ENCODE measurements at places on chromosomes 12 and 14.
A peak's percentile ranks its signal among the peaks of the same experiment; 100 is the strongest.

DNA sequence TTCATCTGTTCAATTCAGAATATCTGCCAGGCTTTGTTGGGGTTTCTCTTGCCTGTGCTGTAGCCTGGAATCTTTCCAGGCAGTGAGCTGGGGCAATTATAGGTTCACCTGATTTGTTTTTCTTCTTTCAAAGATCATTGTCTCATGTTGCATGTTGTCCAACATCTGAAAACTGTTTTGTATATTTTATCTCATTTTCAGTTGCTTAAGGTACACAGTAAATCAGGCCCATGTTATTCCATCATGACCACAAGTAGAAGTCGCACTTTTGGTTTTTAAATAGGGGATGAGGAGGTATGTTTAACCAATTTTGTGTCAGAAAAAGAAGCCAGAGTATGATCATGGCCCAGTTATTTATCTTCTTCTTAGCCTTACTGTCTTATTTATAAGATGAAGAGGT lies 24.9 kb upstream of the FUT8 start:
- no peaks in the 10 kb centered on the region for H3K36me3 ChIP-seq
- no peaks in the 10 kb centered on the region for H3K27me3 ChIP-seq
- H3K27ac ChIP-seq = no peak overlapping the region
- DNase-seq = no peak

DNA sequence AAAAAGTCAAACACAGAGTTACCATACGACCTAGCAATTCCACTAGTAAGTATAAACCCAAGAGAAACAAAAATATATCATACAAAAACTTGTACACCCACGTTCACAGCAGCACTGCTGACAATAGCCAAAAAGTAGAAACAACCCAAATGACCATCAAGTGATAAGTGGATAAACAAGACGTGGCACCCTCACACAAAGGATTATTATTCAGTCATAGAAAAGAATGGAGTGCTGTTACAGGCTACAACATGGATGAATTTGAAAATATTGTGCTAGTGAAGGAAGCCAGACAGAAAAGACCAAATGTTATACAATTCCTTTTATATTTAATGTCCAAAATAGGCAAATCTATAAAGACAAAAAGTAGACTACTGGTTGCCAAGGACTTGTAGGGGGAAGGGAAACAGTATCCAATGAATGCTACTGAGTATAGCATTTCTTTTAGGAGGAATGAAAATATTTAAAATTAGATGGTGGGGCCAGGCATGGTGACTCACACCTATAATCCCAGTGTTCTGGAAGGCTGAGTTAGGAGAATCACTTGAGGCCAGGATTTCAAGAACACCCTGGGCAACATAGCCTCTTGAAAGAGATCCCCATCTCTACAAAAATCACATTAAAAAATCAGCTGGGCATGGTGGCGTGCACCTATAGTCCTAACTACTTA lies 41.9 kb downstream of the SPTLC2 start:
- no peak for DNase-seq
- peaks cover 7% of the 10 kb centered on the region for H3K4me1 ChIP-seq
- H3K27ac ChIP-seq = no peak overlapping the region
- H3K4me3 ChIP-seq = no peak overlapping the region

DNA sequence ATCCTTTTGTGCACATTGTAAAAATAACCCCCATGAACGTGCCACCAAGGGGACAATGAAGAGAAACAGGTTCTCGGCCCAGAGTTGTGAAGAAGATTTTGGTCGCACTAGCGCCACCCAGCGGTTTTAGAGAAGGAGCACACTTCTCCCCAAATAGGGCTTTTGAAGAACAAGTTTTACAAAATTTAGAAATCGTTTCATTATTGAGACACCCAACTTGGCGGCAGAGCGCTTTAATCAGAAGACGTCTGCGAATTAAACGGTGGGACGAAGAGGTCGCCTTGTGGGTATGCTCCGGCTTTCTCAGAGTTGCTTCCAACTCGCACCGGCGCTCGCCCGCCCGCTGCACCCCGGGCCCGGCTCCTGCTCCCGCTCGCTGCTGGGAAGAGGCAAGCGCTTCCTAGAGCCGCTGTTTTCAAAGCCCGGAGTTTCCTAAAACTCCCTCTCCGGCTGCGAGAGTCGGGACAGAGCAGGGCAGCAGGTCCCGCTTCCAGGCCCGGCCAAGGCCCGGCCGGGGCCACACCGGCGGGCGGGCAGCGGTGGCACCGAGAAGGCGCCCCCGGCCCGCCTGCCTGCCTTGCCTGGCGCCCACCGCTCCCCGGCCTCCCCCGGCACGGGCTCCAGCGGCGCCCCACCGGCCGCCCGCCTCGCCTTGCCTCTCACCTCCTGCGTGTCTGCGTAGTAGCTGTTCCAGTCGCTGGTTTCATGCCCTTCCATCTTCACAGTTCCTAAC lies 645 bp downstream of the FOXA1 start:
- DNase-seq = no peak
- H3K27ac ChIP-seq = peak overlapping the region; percentile 60
- peaks cover 43% of the 10 kb centered on the region for H3K4me1 ChIP-seq

GRCh38 chr12:104602406-104602805 lies 145.7 kb downstream of the CHST11 start:
- peaks cover 47% of the 10 kb centered on the region for H3K4me1 ChIP-seq
- peak overlapping the region; percentile 56 for H3K27ac ChIP-seq
- no peak overlapping the region for H3K4me3 ChIP-seq
- H3K27me3 ChIP-seq = no peaks in the 10 kb centered on the region

GRCh38 chr14:96502621-96503305 lies 581 bp downstream of the PAPOLA start:
- peak overlapping the region; percentile 98 for H3K27ac ChIP-seq
- H3K36me3 ChIP-seq = no peaks in the 10 kb centered on the region
- no peaks in the 10 kb centered on the region for H3K27me3 ChIP-seq
- H3K4me1 ChIP-seq = peaks cover 38% of the 10 kb centered on the region

GRCh38 chr14:74562515-74563232 lies 49.4 kb downstream of the LTBP2 start:
- no peaks in the 10 kb centered on the region for H3K36me3 ChIP-seq
- no peaks in the 10 kb centered on the region for H3K27me3 ChIP-seq
- peaks cover 40% of the 10 kb centered on the region for H3K4me1 ChIP-seq
- peak overlapping the region; percentile 32 for H3K27ac ChIP-seq

GRCh38 chr12:122963941-122964265 lies 2.4 kb downstream of the ABCB9 start:
- H3K27ac ChIP-seq = no peak overlapping the region
- H3K36me3 ChIP-seq = no peaks in the 10 kb centered on the region
- no peak for DNase-seq
- peaks cover 36% of the 10 kb centered on the region for H3K4me1 ChIP-seq
- H3K4me3 ChIP-seq = no peak overlapping the region

- no peaks in the 10 kb centered on the region for H3K27me3 ChIP-seq
- no peak overlapping the region for H3K4me3 ChIP-seq
- no peaks in the 10 kb centered on the region for H3K4me1 ChIP-seq
- no peak overlapping the region for H3K27ac ChIP-seq
Measured at GRCh38 chr12:22924391-22924790, 299.4 kb downstream of the ETNK1 start.

GRCh38 chr12:11228296-11228879 lies 41.1 kb downstream of the PRB3 start:
- H3K27ac ChIP-seq = no peak overlapping the region
- H3K4me1 ChIP-seq = no peaks in the 10 kb centered on the region
- DNase-seq = no peak
- H3K4me3 ChIP-seq = no peak overlapping the region
- H3K27me3 ChIP-seq = no peaks in the 10 kb centered on the region

- no peak overlapping the region for H3K27ac ChIP-seq
- DNase-seq = no peak
- no peaks in the 10 kb centered on the region for H3K4me1 ChIP-seq
- no peaks in the 10 kb centered on the region for H3K36me3 ChIP-seq
Measured at GRCh38 chr12:68771223-68771925, 25.4 kb downstream of the SLC35E3 start.

- H3K4me3 ChIP-seq = no peak overlapping the region
- H3K36me3 ChIP-seq = no peaks in the 10 kb centered on the region
- no peak for DNase-seq
Measured at GRCh38 chr12:24875014-24875413, 73.9 kb downstream of the BCAT1 start.

DNA sequence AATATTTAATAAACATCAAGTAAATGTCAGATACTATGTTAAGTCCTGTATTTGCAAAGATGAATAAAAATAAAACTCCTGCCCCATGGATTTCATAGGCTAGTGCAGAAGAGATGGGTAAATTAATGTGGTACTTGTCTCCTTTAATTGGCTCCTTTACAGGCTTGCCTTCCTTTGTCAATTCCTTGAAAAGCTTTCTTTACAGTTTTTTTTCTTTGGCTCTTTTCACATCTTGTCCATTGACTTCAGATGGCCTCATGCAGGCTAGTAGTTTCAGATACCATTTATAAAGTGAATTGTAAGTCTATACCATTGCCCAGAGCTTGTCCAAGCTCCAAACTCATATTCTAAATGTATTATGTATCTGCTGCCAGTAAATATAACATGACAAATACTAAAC lies 128.7 kb upstream of the GARIN2 start:
- H3K4me1 ChIP-seq = no peaks in the 10 kb centered on the region
- no peaks in the 10 kb centered on the region for H3K36me3 ChIP-seq
- no peak overlapping the region for H3K4me3 ChIP-seq
- H3K27me3 ChIP-seq = no peaks in the 10 kb centered on the region
- H3K27ac ChIP-seq = no peak overlapping the region
- DNase-seq = no peak

GRCh38 chr12:117071009-117071408 lies 28.2 kb downstream of the TESC start:
- H3K27me3 ChIP-seq = no peaks in the 10 kb centered on the region
- no peaks in the 10 kb centered on the region for H3K4me1 ChIP-seq
- DNase-seq = no peak

DNA sequence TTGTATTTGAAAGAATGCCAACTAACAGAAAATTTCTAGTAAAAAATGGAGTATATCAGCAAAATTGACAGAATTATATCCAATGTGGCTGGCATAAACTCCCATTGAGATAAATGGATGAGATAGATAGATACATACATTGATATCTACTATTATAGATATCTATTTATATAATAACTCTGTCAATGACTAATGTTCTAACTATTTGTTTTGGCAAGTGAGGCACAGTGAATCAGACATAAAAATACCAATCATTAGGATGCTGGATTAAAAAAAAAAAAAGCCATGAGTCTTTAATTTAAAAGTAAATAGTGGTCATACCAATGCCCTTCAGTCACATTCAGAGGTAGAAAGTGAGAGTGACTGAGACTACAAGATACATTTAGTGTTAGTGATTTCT lies 33.7 kb upstream of the GLIPR1 start:
- H3K4me3 ChIP-seq = no peak overlapping the region
- H3K27ac ChIP-seq = no peak overlapping the region

DNA sequence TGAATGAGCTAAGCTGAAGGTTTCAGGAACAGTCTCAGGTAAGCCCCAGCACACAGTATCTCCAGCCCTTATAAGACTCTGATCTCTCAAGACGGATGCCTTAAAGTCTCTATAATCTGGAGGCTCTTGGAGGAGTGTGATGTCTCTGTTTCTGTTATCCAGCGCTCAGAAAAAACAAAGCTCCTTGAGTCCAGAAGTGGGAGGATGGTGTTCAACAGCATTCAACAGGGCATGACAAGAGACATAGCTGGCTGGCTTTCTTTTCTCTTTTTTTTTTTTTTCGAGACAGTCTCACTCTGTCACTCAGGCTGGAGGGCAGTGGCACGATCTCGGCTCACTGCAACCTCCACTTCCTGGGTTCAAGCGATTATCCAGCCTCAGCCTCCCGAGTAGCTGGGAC lies 31.6 kb upstream of the TESC start:
- H3K27ac ChIP-seq = no peak overlapping the region
- no peak for DNase-seq
- H3K4me3 ChIP-seq = no peak overlapping the region
- no peaks in the 10 kb centered on the region for H3K36me3 ChIP-seq
- no peaks in the 10 kb centered on the region for H3K27me3 ChIP-seq
- no peaks in the 10 kb centered on the region for H3K4me1 ChIP-seq

GRCh38 chr12:105935981-105936380 lies 202.8 kb downstream of the NUAK1 start:
- DNase-seq = no peak
- no peak overlapping the region for H3K4me3 ChIP-seq
- H3K36me3 ChIP-seq = no peaks in the 10 kb centered on the region
- H3K4me1 ChIP-seq = peaks cover 23% of the 10 kb centered on the region

GRCh38 chr12:6306151-6306550 lies 4.3 kb upstream of the PLEKHG6 start:
- H3K4me1 ChIP-seq = peaks cover 32% of the 10 kb centered on the region
- H3K27me3 ChIP-seq = no peaks in the 10 kb centered on the region
- no peak for DNase-seq
- H3K27ac ChIP-seq = no peak overlapping the region
- H3K4me3 ChIP-seq = no peak overlapping the region

DNA sequence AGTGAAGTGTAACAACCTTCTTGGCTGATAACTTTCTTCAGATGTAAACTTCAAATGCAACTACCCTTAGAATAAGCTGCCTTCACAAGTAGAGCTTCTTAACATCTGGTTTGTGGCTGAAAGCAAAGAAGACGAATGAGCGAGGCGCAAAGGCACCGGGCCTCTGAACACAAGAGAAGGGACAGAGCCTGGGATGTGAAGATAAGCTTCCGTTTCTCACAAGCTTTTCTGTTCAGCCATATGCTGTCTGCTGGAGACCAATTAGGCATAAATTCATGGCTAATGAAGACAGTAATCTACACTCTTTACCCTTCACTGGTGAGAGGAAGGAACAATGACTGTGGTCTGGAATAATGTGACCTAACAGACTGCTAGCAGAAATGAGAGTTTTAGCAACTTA lies 195.2 kb downstream of the ATXN7L3B start:
- H3K4me1 ChIP-seq = no peaks in the 10 kb centered on the region
- no peaks in the 10 kb centered on the region for H3K27me3 ChIP-seq
- H3K36me3 ChIP-seq = no peaks in the 10 kb centered on the region
- DNase-seq = no peak

GRCh38 chr12:93484315-93484981 lies 17.1 kb downstream of the MRPL42 start:
- no peak overlapping the region for H3K27ac ChIP-seq
- H3K4me3 ChIP-seq = no peak overlapping the region
- H3K36me3 ChIP-seq = no peaks in the 10 kb centered on the region
- no peaks in the 10 kb centered on the region for H3K27me3 ChIP-seq
- no peaks in the 10 kb centered on the region for H3K4me1 ChIP-seq

DNA sequence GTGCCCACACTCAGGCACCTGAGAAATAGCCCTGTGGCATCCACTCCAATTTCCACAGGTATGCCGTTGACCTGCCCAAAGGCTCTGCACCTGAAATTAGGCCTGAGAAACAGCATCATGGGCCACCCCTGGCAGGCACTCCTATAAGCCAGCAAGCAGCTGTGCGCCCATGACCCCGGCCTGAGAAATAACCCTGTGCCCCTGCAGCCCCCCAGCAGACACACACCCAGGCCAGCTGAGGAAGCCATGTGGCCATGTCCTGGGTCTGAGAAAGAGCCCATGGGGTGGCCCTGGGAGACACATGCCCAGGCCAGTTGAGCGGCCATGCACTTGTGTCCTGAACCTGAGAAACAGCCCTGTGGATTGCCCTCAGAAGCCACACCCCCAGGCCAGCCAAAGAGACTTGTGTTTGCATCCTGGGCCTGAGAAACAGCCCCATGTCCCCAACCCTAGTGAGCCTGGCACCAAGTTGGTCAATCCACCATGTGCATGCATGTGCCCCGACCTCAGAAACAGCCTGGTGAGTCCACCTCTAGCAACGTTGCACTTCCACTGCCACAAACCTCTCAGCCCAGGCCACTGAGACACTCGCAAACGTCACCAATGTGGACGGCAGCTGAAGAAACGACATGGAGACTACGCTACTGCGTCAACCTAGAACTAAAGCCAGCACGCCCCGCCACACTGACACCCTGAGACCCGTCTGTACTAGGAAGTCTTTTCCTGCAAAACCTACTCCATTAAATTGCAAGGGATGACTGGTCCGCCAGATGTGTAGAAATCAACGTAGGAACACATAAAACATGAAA lies 411.9 kb downstream of the TMEM121 start:
- no peaks in the 10 kb centered on the region for H3K36me3 ChIP-seq
- H3K4me3 ChIP-seq = no peak overlapping the region
- peak; percentile 61 for DNase-seq
- H3K27ac ChIP-seq = no peak overlapping the region
- H3K27me3 ChIP-seq = no peaks in the 10 kb centered on the region
- H3K4me1 ChIP-seq = no peaks in the 10 kb centered on the region
